ENCODE measurements at places on chromosomes 4 and X. TPM values are rescaled to one million over a fixed set of nuclear protein-coding genes. Genes with fewer than 3 reads are reported as not detected.
A peak's percentile ranks its signal among the peaks of the same experiment; 100 is the strongest.

- no peaks in the 10 kb centered on the region for H3K27me3 ChIP-seq
- no peak overlapping the region for H3K4me3 ChIP-seq
- peak overlapping the region; percentile 49 for H3K27ac ChIP-seq
- no peaks in the 10 kb centered on the region for H3K36me3 ChIP-seq
- H3K4me1 ChIP-seq, result peaks cover 6% of the 10 kb centered on the region
Measured at GRCh38 chr4:3340038-3340699, 47.3 kb downstream of the RGS12 start.

DNA sequence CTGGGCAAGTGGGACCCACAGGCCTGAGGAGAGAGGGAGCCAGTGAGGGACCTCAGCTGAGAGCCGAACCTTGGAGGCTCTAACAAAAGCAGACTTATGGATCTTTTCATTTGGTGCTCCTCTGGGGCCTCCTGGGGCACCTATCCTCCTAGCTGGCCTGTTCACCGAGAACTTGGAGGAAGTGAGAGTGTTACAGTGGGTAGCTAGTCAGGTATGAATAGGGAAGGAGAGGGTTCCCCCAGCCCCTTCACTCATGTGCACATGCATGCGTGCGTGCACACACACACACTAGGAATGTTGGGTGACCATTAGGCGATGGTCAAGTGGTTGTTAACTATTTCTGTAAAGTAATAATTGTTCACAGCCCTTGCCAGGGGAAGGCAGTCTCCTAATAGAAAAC lies 18.6 kb upstream of the TMEM185A start:
- DNase-seq, result no peak
- no peak overlapping the region for H3K27ac ChIP-seq
- no peaks in the 10 kb centered on the region for H3K4me1 ChIP-seq
- no peak overlapping the region for H3K4me3 ChIP-seq
- H3K36me3 ChIP-seq, result no peaks in the 10 kb centered on the region

Gene TMPRSS11F
- total RNA-seq, result not detected

Gene FAM184B
- total RNA-seq, result 0.38 TPM

DNA sequence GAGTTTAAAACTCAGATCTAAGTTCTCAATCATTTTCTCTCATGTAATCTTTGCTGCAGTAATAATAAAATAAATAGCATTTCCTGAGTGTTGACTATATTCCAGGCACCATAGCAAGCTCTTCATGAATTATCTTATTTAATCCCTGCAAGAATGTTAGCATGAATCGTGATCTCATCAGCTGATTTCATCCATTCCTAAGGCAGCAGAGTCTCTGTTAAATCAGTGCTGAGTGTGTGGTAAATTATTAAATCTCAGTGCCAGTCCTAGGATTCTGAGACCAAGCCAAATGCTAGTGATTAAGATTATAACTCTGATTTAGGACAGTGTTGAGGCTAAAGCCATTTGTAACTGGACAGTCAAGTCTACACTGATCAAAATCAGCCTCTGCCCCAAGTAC lies 240.3 kb upstream of the TAPT1 start:
- DNase-seq, result no peak
- no peaks in the 10 kb centered on the region for H3K36me3 ChIP-seq
- no peak overlapping the region for H3K4me3 ChIP-seq
- peaks cover 1% of the 10 kb centered on the region for H3K27me3 ChIP-seq
- H3K27ac ChIP-seq, result no peak overlapping the region

DNA sequence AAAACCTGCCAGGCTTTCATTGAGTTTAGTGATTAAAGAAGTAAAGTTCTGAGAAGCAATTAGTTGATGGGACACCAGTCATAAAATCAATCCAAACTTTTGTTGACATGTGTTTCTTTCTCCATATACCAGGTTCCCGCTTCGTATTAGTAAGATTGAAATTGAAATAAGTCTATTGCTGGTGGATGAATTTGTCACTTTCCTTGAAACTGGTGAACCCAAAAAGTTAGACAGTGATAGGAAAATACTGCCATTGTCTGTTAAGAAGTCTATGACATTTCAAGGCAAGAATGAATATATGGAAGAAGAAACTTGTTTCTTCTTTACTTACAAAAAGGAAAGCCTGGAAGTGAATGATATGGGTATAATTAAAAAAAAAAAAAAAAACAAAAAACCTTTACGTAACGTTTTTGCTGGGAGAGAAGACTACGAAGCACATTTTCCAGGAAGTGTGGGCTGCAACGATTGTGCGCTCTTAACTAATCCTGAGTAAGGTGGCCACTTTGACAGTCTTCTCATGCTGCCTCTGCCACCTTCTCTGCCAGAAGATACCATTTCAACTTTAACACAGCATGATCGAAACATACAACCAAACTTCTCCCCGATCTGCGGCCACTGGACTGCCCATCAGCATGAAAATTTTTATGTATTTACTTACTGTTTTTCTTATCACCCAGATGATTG lies at the start of gene CD40LG:
TSS of gene CD40LG (plus strand) at position 482 of the 684 bp plus-strand sequence. CDS start at position 573, 91 bp downstream.
- DNase-seq, result no peak
- H3K36me3 ChIP-seq, result no peaks in the 10 kb centered on the region
- H3K27me3 ChIP-seq, result no peaks in the 10 kb centered on the region
- no peak within 1 kb of the TSS for H3K27ac ChIP-seq
- H3K4me3 ChIP-seq, result no peak within 1 kb of the TSS

Gene TEX13B
- not detected for total RNA-seq

Gene OPN1MW2
- not detected for total RNA-seq

Gene FAM9C
- total RNA-seq, result not detected

- no peak for DNase-seq
- H3K4me3 ChIP-seq, result no peak overlapping the region
- no peaks in the 10 kb centered on the region for H3K36me3 ChIP-seq
Measured at GRCh38 chr4:28879178-28879577, 1841.0 kb upstream of the PCDH7 start.

DNA sequence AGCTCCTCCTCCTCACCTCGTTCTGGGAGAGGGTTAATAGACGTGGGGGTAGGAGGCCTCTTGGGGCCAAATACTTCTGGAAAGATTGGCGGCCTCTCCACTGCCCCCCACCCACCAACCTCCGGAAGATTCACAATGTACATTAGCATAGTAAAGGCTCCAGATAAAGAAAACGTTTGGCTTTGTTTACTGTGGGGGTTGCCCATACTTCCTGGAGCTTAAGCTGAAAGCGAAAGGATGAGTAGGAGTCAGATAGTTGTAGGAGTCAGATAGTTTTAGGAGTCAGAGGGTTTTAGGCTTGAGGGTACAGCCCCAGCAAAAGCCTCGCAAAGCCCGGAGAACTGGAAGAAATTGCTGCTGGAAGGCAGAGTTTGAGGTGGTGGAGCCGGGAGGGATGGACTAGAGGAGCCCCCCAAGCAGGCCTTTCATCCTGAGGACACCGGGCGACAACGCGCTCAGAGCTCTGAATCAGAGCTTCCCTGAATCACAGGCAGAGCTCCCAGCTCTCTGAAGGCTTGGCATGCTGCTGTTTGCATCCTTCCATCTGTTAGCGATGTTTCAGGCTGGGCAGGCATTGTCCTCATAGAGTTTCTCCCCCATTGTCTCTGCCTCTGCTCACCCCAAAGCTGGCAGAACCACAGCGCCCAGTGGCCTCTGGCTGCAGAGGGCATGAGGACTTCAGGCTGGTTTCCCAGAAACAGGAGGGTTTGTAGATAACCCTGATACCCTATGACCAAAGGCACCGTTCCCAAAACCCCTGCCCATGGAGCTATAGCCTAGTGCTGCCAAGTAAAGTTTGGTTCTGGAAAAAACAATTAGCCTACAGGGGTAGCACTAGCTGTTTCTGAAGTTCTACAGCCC lies 280.7 kb downstream of the BCOR start:
- no peak overlapping the region for H3K27ac ChIP-seq
- no peaks in the 10 kb centered on the region for H3K4me1 ChIP-seq
- H3K27me3 ChIP-seq, result no peaks in the 10 kb centered on the region
- DNase-seq, result no peak

GRCh38 chrX:125108921-125109320 lies 210.8 kb upstream of the TEX13C start:
- H3K4me1 ChIP-seq, result no peaks in the 10 kb centered on the region
- no peak for DNase-seq
- H3K27ac ChIP-seq, result no peak overlapping the region
- H3K4me3 ChIP-seq, result no peak overlapping the region
- H3K36me3 ChIP-seq, result no peaks in the 10 kb centered on the region
- H3K27me3 ChIP-seq, result no peaks in the 10 kb centered on the region

GRCh38 chr4:68569466-68570121 lies 6.5 kb downstream of the UGT2B17 start:
- H3K27me3 ChIP-seq, result no peaks in the 10 kb centered on the region
- no peak for DNase-seq
- H3K27ac ChIP-seq, result no peak overlapping the region
- no peaks in the 10 kb centered on the region for H3K36me3 ChIP-seq
- H3K4me3 ChIP-seq, result no peak overlapping the region
- no peaks in the 10 kb centered on the region for H3K4me1 ChIP-seq

DNA sequence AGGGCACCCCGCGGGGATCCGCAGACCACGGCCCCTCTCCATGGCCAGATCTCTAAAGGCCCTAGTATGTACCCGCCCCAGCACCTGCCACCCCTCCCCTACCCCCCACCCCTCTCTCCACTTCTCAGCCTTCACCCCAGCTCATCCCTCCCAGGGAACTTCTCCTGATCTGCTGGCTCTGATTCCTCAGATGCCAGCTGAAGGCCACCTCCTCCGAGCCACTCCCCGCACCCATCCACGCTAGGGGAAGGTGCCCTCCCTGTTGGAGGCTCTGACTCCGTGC lies 11.9 kb downstream of the PSAPL1 start:
- H3K4me1 ChIP-seq, result no peaks in the 10 kb centered on the region
- DNase-seq, result no peak

- H3K36me3 ChIP-seq, result no peaks in the 10 kb centered on the region
- H3K4me1 ChIP-seq, result no peaks in the 10 kb centered on the region
- no peak for DNase-seq
- no peak within 1 kb of the TSS for H3K4me3 ChIP-seq
- H3K27me3 ChIP-seq, result peaks cover 3% of the 10 kb centered on the region
- no peak within 1 kb of the TSS for H3K27ac ChIP-seq
Measured at GRCh38 chr4:154612472-154613414, at the start of gene FGG. Gene FGG, minus strand, starts transcription at chr4:154612656. Its CDS starts 47 bp downstream, at chr4:154612609.

GRCh38 chr4:86484241-86484640 lies 109.9 kb upstream of the PTPN13 start:
- no peaks in the 10 kb centered on the region for H3K4me1 ChIP-seq
- no peaks in the 10 kb centered on the region for H3K36me3 ChIP-seq
- H3K4me3 ChIP-seq, result no peak overlapping the region
- DNase-seq, result no peak
- no peak overlapping the region for H3K27ac ChIP-seq

GRCh38 chrX:154797006-154797405 lies 8.3 kb downstream of the MPP1 start:
- DNase-seq, result no peak
- no peak overlapping the region for H3K27ac ChIP-seq
- no peaks in the 10 kb centered on the region for H3K27me3 ChIP-seq
- peaks cover 5% of the 10 kb centered on the region for H3K4me1 ChIP-seq

- no peak overlapping the region for H3K4me3 ChIP-seq
- DNase-seq, result no peak
- H3K27me3 ChIP-seq, result no peaks in the 10 kb centered on the region
- H3K36me3 ChIP-seq, result no peaks in the 10 kb centered on the region
Measured at GRCh38 chr4:98570151-98570797, 88.1 kb downstream of the TSPAN5 start.

DNA sequence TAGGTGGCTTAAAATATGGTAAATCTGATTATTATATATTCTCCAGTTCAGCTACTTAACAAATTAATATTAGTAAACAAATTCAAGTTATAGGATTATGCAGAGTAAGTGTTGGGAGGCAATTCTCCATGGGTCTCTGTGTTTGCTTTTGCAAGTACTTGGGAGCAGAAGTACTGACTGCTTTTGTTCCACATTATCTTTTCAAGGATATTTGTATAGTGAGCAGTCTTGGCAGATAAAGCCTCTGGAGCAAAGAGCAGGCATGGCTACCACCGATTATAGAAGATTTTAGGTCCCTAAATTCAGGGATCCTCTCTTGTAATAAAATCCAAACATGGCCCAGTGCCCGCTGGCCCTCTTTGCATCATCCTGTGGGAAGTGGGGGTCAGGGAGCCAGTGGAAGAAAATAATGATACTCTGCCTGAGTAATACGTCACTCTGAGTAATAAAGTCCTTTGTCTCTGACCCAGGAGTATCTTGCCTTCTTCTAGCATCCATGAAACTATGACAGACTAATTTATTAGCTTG lies 23.2 kb downstream of the NDNF start:
- no peaks in the 10 kb centered on the region for H3K4me1 ChIP-seq
- no peaks in the 10 kb centered on the region for H3K36me3 ChIP-seq
- no peak overlapping the region for H3K4me3 ChIP-seq
- no peak overlapping the region for H3K27ac ChIP-seq
- DNase-seq, result no peak

DNA sequence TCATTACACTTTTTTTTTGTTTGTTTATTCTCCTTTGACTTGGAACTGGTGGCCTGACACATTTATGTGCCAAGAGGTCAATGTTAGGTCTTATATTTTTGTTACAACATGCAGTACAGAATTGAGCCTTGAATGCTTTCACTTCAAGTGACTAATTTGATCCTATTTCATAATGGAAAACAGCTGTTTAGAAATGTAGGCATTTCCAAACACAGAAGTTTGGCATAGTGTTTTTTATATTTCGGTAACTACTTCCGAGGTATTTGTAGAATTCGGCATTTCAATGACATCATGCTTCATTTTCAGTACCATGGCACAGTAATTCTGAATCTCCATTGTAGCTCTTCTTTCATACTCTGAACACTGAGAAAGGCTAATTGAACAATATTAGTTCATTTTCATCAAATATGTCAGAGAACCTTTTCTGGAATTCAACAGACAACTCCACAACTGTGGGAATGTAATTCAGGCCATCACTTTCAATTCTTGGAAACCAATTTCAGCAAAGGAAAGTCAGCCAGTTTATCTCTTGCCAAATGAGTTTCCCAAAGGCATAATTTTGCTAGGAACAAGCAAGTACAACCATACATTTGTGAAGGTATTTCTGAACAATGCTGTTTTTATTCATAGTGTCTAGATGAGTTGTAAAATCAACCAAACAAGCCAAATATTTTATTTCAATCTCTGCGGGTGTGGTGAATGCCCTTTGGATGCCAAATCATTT lies 11.4 kb downstream of the FAM120C start:
- H3K4me3 ChIP-seq, result no peak overlapping the region
- no peaks in the 10 kb centered on the region for H3K27me3 ChIP-seq
- DNase-seq, result no peak

Data from psoas muscle (tissue), 8 donors.